Inflammatory macrophage treated with lipopolysaccharide for 4 hours (primary cell): ENCODE measurements at places on chromosomes 11 and 22.

DNA sequence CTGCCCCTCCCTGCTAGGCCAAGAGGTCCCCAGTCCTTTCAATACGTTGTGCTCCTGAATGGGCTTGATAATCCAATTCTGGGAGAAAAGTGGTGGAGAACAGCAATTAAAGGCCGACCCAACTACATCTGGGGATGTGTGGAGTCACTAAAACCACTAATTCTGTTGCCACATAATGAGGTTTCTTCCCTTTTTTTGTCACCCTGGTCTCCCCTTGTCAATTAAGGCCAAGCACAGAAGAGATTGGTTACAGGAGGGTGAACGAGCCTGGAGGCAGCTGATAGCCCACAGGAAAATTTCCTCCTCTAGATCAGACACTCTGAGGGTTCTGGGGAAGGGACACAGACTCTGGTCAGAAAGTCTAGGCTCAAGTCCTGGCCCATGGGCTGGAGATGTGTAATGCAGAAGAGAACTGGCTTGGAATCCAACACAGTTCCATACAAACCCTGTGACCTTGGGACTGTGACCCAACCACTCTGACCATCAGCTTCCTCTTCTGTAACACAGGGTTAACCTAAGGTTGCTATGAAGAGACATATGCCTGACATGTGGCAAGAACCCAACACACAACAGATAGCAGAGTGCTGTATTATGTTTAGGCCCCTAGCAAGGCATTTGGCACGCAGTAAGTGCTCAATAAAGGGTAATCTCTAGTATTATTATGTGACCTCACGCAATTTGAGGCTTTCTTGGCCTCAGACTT, 146.4 kb downstream of the CHST1 start:
- DNase-seq, result peak; percentile 75

- peak; percentile 43 for DNase-seq
Observed at GRCh38 chr11:75445315-75445953, 12.4 kb upstream of the KLHL35 start.

- DNase-seq, result no peak
Observed at GRCh38 chr22:40594346-40594745, 42.2 kb downstream of the MRTFA start.

GRCh38 chr11:96333191-96333719, 9.7 kb downstream of the MAML2 start:
- no peak for DNase-seq

- DNase-seq, result peak; percentile 14
Observed at GRCh38 chr11:77198440-77198849, 70.4 kb downstream of the MYO7A start.

GRCh38 chr11:8503910-8504364, 90.1 kb downstream of the STK33 start:
- DNase-seq, result no peak

GRCh38 chr11:70655816-70656215, 257.5 kb downstream of the CTTN start:
- no peak for DNase-seq

DNA sequence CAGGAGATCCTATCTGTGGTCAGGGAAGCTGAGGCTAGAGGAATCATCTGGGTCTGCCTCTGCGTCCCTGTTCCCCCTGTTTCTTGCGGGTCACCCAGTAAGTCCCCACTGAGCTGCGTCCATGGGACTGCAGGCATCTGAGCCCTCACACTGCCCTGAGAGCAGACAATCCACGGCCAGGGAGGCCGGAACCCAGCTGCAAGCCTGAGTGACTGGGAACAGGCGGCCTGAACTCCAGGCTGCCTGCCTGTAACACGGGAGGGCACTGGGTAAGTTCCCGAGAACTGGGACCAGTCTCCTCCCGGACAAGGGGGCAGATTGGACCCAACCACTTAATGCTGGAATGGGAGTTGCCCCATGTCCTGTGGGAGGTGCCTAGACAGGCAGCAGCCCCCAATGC, 727.4 kb downstream of the BRD1 start:
- no peak for DNase-seq

DNA sequence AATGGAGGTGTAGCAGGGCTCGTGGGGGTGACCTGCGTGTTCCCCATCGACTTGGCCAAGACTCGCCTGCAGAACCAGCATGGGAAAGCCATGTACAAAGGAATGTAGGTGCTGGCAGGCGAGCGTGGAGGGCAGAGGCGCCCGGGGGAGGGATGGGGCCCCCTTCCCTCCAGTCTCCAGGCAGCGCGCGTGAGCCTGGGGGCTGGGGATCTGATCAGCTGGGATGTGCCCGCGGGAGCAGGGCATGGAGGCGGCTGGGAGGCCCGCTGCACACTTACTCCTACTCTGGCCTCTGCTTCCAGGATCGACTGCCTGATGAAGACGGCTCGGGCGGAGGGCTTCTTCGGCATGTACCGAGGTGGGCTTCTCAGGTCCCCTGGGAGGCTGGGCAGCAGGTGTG, 17.8 kb downstream of the SLC25A18 start:
- no peak for DNase-seq

DNA sequence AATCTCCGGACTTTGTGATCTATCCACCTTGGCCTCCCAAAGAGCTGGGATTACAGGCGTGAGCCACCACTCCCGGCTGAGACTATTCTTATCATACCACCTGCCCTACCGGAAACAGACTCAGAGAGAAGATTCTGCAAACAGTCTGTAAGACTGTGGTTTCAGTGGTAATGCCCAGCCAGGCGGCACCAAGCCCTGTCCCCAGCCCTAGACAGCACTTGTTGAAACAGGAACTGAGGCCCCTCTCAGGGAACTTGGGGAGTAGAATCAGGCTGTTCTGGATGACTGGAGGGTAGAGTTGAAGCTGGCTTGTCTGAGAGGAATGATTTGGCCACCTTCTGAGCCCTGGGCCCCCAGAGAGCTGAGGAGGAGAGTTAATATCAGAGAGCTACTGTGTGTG, 1.3 kb upstream of the INSC start:
- no peak for DNase-seq

GRCh38 chr22:30288419-30289140, 725 bp downstream of the CASTOR1 start:
- no peak for DNase-seq
